ENCODE measurements at places on chromosomes 1 and 21.

GRCh38 chr1:93437976-93438605 lies 9.8 kb upstream of the FNBP1L start:
- no peaks in the 10 kb centered on the region for H3K36me3 ChIP-seq
- no peak overlapping the region for H3K27ac ChIP-seq
- no peak for DNase-seq
- no peak overlapping the region for H3K4me3 ChIP-seq
- no peaks in the 10 kb centered on the region for H3K4me1 ChIP-seq

DNA sequence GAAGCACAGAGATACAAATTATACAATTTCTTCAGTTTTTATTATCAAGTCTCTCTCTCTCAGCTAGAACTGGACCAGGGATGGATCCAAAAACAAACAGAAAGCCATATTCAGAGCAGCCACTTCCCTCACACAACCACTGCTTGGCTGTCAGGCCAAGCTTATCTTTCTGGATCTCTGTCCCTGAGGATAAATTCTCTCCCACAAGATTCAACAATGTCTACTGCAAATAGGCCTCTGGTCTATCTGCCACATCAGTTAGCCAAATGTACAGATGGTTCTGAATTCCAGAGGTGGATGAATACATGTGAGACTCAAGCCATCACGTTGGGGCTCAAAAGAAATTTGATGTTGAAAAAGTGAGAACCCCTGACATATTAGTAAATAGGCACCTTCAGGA lies 350.9 kb downstream of the LTN1 start:
- H3K4me1 ChIP-seq = no peaks in the 10 kb centered on the region
- no peaks in the 10 kb centered on the region for H3K36me3 ChIP-seq
- no peak overlapping the region for H3K27ac ChIP-seq
- no peaks in the 10 kb centered on the region for H3K27me3 ChIP-seq

GRCh38 chr1:157732755-157733154 lies 32.2 kb upstream of the FCRL3 start:
- H3K27ac ChIP-seq = no peak overlapping the region
- H3K4me1 ChIP-seq = no peaks in the 10 kb centered on the region
- H3K36me3 ChIP-seq = no peaks in the 10 kb centered on the region

GRCh38 chr1:205680073-205680851 lies at the start of gene SLC45A3:
Gene SLC45A3 (minus strand): TSS chr1:205680509. CDS start chr1:205664656, 15,853 bp downstream.
- peak; percentile 66 for DNase-seq
- H3K27me3 ChIP-seq = no peaks in the 10 kb centered on the region
- peaks cover 7% of the 10 kb centered on the region for H3K4me1 ChIP-seq
- peak within 1 kb of the TSS; percentile 67 for H3K27ac ChIP-seq
- H3K4me3 ChIP-seq = peak within 1 kb of the TSS; percentile 87

- H3K27ac ChIP-seq = no peak overlapping the region
- no peaks in the 10 kb centered on the region for H3K27me3 ChIP-seq
- no peaks in the 10 kb centered on the region for H3K36me3 ChIP-seq
- H3K4me3 ChIP-seq = no peak overlapping the region
- H3K4me1 ChIP-seq = no peaks in the 10 kb centered on the region
Observed at GRCh38 chr1:29664711-29665110, 428.4 kb downstream of the PTPRU start.

- H3K27ac ChIP-seq = no peak overlapping the region
- H3K36me3 ChIP-seq = no peaks in the 10 kb centered on the region
- no peaks in the 10 kb centered on the region for H3K27me3 ChIP-seq
- no peaks in the 10 kb centered on the region for H3K4me1 ChIP-seq
- no peak overlapping the region for H3K4me3 ChIP-seq
- DNase-seq = no peak
Observed at GRCh38 chr1:70785287-70785686, 262.3 kb downstream of the PTGER3 start.

DNA sequence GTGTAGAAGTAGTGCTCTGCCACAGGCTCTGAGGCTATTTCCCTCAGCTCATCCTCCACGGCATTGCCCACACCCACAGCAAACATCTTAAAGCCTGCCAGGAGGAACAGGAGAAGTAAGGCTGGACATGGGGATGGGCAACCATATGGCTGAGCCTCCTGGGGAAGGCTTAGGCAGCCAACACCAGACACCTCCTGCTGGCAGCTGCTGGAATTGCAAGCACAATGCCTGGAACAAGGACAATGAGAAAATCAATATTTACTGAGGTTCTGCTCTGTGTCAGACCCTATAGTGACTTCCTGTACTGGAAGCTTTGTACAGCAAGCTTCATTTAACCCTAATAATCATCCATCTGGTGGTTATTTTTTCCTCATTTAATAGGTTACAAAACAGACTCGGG lies 8.2 kb downstream of the MATN1 start:
- DNase-seq = peak; percentile 35
- H3K4me1 ChIP-seq = peaks cover 5% of the 10 kb centered on the region
- H3K4me3 ChIP-seq = no peak overlapping the region
- H3K27me3 ChIP-seq = no peaks in the 10 kb centered on the region

GRCh38 chr1:200831091-200831490 lies 41.7 kb upstream of the GPR25 start:
- H3K4me1 ChIP-seq = no peaks in the 10 kb centered on the region
- no peaks in the 10 kb centered on the region for H3K36me3 ChIP-seq
- no peaks in the 10 kb centered on the region for H3K27me3 ChIP-seq
- DNase-seq = no peak
- no peak overlapping the region for H3K4me3 ChIP-seq
- H3K27ac ChIP-seq = no peak overlapping the region

DNA sequence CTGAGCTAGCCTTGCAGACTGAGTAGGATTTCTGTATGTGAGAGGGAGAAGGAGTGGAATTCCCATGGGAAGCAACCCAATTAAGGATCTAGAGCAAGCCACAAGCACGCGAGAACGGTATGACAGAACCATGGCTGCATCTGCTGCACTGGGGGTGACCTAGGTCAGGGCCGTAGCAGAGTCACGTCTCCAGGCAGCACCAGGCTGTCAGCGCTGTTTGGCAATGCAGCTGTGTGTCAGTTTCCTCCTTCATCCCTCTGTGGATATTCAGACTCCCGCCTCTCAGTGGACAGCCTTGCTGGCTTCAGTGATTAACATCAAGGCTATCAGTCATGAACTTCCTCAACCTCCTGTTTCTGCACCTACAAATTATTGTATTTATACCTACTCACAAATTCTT lies 118.1 kb upstream of the PPP2R5A start:
- no peaks in the 10 kb centered on the region for H3K36me3 ChIP-seq
- H3K4me1 ChIP-seq = no peaks in the 10 kb centered on the region
- DNase-seq = no peak
- no peak overlapping the region for H3K4me3 ChIP-seq

DNA sequence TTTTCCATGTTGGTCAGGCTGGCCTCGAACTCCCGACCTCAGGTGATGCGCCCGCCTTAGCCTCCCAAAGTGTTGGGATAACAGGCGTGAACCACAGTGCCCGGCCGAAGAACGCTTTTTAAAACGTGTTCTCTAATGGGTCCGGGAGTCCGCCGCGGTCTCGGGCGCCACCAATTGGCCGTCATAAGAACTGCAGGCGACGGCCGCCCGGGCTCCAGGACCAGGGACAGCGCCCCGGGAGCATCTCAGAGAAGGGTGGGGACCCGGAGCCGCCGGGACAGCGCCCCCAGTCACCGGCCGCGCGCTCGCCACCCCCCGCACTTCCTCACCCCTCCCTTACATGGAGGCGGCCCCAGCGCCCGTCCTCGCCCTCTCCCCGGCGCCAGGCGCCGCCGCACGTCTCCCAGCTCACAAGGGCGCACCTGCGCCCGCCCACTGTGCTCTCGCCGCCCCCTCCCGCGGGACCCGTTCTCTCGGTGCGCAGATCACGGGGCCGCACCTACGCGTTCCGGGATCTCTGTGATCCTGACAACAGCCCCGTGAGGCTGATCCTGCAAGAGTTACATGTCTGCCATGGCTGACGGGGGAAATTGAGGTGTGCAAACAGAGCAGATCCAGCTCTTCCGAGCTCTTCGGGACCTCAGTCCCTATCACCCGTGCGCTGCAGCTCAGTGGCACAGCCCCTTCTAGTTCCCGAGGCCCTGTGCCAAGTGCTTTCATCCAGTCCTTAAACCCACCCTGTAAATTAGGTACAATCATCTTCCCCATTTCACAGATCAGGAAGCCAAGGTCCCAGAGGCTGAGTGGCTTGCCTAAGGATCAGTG lies 9.8 kb downstream of the RAP1GAP start:
- peaks cover 7% of the 10 kb centered on the region for H3K27me3 ChIP-seq
- H3K27ac ChIP-seq = no peak overlapping the region
- peaks cover 3% of the 10 kb centered on the region for H3K4me1 ChIP-seq
- H3K4me3 ChIP-seq = no peak overlapping the region
- H3K36me3 ChIP-seq = no peaks in the 10 kb centered on the region

GRCh38 chr1:1600861-1601563 lies 1.1 kb upstream of the FNDC10 start:
- H3K36me3 ChIP-seq = no peaks in the 10 kb centered on the region
- DNase-seq = no peak
- no peak overlapping the region for H3K4me3 ChIP-seq
- H3K4me1 ChIP-seq = peaks cover 4% of the 10 kb centered on the region
- no peak overlapping the region for H3K27ac ChIP-seq

Measured in colonic mucosa (tissue), 4 donors.